C1 segment of cervical spinal cord (tissue), 14 donors: ENCODE measurements at places on chromosomes 4 and X.

GRCh38 chr4:165096776-165097175, 15.9 kb downstream of the TMEM192 start:
- DNase-seq = no peak

DNA sequence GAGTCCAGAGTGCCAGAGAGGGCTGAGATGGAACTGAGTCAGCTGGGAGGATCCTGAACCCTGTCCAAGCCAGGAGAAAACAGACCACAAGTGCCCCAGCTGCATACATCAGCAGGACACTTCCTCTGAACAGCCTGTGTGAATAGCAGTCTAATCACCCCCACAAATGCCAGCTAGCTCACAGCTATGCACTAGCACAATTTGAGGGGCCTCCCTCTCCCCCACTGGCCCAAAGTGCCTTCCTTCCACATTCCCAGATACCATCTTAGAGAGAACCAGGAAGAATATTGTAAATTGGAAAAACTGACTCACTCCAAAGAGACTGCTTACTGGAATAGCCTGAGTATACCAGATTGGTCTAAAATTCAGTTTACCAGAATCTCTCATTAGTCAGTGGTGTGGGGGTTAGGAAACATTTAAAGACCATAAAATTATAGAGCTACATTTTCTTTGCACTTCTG, 292.6 kb upstream of the KLF3 start:
- no peak for DNase-seq

- DNase-seq = no peak
Observed at GRCh38 chrX:40064055-40064597, 33.6 kb downstream of the BCOR start.

GRCh38 chr4:155828628-155829027, 37.4 kb downstream of the ASIC5 start:
- DNase-seq = no peak

GRCh38 chr4:126242679-126243390, 928.1 kb downstream of the FAT4 start:
- DNase-seq = no peak
